ENCODE measurements at places on chromosomes 13 and 19.

DNA sequence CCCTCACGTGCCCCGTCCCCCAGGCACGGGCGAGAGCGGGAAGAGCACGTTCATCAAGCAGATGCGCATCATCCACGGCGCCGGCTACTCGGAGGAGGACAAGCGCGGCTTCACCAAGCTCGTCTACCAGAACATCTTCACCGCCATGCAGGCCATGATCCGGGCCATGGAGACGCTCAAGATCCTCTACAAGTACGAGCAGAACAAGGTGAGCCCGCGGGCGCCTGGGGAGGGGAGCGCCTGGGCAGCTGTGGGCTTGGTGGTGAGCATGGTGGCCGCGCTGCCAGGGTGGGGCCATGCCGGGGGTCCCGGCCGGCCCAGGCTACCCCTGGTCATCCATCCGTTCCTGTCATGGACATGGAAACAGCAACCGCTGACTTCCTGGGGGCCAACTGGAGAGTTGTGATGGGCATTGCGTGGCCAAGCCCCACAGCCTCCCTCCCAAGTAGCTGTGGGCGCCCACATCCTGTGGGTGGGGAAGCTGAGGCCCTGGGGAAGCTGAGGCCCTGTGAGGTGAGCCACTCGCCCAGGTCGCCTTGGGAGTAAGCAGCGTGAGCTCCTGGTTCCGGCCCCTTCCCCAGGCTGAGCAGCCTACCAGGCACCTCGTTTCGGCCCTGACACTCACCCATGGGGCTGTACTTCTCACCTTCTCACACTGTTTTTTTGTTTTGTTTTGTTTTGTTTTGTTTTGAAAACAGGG, 16.1 kb downstream of the GNA11 start:
- no peak for DNase-seq

GRCh38 chr13:98208606-98209005, 31.5 kb upstream of the RNF113B start:
- no peak for DNase-seq

GRCh38 chr19:1873524-1874473, 10.4 kb upstream of the KLF16 start:
- no peak for DNase-seq

DNA sequence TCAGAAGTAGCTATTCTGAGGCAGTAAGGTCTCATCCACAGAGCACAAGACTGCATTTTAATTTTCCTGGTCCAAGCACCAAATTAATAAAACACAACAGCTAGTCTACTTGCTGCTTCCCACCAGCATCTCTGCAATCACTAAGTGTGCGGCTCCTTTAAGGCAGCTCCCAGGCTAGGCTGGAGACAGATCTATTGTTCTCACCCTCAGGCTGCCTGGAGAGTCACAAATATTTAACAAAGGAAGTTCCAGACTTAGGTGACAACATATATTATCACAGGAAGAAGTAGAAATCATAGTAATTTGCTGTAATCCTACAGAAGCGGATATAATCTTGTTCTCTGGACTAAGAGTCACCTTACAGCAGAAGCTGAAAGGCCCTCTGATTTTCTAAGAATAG, 2.2 kb upstream of the EID2 start:
- no peak for DNase-seq

DNA sequence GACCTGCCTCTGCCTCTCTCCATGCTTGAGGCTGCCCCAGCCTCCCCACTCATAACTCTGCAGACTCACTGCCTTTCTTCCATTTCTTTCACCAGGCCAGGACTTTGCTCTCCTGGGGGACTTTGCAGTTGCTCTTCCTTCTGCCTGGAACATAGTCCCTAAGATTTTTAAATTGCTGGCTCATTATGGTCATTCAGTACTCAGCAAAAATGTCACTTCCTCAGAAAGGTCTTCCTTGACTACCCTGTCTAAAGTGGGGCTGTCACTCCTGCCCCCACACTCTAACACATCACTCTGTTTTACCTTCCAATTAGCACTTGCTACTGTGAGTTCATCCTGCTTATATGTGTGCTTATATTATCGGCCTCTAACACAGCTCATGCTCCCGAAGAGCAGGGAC, 618.2 kb downstream of the UQCRFS1 start:
- no peak for DNase-seq

DNA sequence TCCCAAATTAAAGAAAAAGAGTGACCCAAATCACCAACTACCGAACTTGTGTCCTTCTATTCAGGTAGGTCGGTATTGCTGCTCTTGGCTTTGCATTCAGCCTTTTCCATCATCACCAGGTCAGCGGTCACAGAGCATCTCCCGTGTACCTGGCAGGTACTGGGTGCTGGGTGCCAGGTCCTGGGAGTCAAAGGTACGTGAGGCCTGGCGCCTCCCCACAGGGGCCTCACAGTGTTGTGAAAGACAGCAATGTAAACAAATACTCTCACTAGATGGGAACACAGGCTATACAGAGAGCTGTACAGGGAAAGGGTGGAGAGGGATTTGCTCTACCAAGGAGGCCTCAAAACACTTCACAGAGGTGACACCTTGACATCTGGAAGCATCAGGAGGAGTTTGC, 86.7 kb downstream of the ZIC5 start:
- no peak for DNase-seq

DNA sequence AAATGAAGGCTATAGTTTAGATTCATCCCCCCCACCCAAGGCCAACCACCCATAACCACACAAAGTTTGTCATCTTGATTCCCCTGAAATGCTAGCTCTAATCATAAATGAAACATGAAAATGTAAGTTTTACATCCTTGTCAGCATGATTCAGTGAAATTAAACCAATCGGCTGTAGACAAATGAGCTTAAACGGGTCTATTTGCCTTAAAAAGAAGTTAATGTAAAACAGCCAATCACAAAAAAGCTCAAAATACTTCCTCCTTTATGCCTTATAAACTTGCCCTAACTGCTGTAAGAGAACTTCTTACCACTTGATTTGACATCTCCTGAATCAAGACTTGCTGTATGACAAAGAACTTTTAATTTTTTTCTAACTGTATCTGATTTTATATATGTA, 34.5 kb upstream of the MRI1 start:
- no peak for DNase-seq

DNA sequence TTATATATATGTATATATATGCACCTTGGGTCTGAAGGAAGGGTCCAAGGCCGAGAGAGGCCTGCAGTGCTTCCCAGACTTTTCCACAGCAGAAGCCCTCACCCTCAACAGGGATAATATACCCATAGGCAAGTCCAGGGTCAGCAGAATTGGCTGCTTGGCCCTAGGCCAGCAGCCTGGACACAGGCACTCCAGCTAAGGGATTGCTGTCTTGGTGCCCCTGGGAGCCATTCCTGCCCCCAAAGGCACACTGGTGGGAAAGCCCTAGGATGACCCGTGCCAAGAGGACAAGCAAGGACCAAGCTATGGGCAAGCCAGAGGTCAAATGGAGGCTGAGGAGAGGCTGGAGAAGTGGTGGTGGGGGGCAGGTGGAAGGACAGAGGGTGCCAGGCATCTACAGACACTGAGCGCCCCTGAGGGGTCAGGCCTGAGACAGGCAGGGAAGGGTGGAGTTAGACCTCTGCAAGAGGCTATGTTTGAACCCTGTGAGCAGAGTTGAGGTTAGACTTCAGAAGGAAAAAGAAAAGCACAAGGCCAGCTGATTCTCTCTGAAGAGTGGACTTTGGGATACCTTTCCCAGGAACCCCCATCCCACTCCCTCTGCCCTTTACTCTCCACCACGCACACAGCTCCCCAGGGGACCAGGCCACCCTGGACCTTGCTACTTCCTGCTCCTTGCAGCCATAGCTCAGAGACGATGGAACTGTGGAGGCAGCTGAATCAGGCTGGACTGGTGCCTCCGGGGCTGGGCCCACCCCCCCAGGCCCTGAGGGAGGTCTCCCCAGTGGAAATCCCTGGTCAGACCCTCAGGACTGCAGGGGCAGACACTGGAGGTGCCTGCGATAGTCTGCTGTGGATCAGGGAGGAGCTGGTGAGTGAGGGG, at the start of gene ERICH4:
ERICH4 (plus strand) TSS at position 684 of the 883 bp plus-strand sequence; CDS start at position 698, 14 bp downstream.
- DNase-seq = no peak

GRCh38 chr13:70812481-70812880, 704.2 kb upstream of the KLHL1 start:
- DNase-seq = no peak

DNA sequence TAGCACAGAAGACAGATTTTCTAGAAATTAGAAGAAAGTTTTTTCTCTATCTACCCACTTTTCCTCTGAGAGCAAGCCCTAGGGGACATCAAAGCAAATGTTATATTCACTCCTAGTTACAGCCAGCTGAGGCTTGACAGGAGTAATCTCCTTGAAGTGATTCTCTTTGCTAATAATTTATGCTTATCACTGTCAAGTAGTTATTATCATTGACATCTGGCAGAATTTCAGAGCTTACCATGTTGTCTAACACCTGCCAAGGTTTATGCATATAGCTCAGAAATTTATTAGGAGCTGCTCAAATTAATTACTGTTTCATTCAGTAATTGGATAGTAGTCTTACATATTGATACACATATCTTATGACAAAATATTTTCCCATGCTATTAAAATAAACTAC, 465.9 kb upstream of the ATXN8OS start:
- no peak for DNase-seq

GRCh38 chr19:6059988-6060599, 50.2 kb downstream of the RFX2 start:
- DNase-seq = no peak

GRCh38 chr19:33368074-33368864, 5.2 kb upstream of the CEBPG start:
- DNase-seq = no peak

- DNase-seq = no peak
These were observed 1054.5 kb downstream of the SLITRK1 start for GRCh38 chr13:82827724-82828123.

- DNase-seq = peak; percentile 95
These were observed at the start of gene GNG7 for GRCh38 chr19:2702170-2703076. GNG7 (minus strand) TSS chr19:2702694; CDS start chr19:2520688, 182,006 bp downstream.

GRCh38 chr19:4028334-4029246, 21.1 kb downstream of the PIAS4 start:
- DNase-seq = no peak

GRCh38 chr13:104295537-104295936, 1229.3 kb upstream of the SLC10A2 start:
- no peak for DNase-seq

DNA sequence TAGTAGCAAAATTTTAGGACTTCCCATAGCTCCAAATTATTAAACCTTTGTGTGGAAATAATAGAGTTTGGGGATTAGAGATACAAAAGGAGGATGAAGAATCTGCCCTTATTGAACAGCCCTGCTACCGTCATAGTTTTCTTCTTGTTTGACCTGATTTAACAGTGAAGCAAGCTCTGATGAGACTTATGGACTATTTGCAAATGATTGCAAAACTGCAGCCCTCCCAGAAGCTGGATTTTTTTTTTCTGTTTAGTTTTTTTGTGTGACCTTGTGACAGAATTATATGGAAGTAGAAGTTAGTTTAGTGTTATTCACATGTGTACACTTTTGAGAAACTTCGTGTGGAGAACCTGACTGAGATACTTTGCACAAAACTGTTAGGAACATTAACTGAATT, 267.8 kb downstream of the KCNRG start:
- DNase-seq = no peak

GRCh38 chr19:35741203-35741515, 1.1 kb downstream of the IGFLR1 start:
- no peak for DNase-seq

DNA sequence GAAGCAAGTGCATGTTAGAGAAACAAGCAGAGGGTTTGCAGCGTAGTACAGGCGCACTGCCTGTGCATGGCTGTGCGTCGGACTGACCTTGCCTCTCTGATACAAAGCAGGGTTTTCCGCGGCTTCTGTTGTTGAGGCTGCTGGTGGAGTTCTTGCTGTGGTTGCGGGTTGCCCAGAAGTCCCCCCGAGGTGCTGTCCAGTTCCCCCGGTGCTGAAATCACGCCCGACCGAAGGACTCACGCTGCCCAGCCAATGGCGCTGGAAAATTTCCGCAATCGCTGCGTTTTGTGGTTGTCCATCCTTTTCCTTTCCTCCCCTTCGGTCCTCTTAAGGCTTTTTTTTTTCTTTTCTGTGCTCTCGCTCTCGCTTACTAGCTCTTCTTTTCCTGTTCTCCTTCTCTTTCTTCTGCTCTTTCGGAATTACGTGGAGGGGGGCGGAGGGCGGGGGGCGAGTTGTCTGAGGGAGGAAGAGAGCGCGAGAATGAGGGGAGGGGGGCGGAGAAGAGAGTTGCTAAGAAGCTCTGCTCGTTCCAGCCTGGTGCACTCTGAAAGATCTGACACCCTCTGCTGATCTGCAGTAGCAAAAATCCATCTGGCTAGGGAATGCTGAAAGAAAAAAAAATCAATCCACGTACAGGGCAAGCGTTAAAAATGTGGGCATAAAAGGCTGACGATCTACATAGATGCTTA, at the start of gene SLITRK1:
SLITRK1 (minus strand) TSS at position 558 of the 689 bp plus-strand sequence. CDS start 967 bp downstream, outside the sequence.
- DNase-seq = no peak

DNA sequence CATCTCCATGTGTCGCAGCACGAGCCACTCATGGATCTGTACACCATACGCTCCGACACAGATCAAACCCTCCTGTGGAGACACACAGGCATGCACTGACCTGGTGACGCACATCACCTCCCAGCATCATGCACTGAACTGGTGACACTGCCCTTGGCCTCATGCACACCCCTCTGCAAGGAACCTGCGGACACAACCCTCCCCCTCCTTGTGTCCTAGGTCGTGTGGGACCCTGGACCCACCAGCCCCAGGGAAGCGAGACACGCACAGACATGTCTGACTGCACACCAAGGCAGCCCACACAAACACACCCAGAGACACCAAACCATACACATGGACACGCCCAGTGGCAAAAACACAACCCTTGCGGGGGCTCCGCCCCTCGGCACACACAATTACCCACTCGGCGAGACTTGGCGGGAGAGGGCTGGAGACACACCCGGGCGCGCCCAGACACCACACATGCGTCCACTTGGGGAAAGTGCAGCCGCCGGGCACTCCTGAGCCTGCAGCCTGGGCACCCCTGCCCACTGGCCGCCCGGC, 2.0 kb upstream of the KCNN4 start:
- peak; percentile 34 for DNase-seq

DNA sequence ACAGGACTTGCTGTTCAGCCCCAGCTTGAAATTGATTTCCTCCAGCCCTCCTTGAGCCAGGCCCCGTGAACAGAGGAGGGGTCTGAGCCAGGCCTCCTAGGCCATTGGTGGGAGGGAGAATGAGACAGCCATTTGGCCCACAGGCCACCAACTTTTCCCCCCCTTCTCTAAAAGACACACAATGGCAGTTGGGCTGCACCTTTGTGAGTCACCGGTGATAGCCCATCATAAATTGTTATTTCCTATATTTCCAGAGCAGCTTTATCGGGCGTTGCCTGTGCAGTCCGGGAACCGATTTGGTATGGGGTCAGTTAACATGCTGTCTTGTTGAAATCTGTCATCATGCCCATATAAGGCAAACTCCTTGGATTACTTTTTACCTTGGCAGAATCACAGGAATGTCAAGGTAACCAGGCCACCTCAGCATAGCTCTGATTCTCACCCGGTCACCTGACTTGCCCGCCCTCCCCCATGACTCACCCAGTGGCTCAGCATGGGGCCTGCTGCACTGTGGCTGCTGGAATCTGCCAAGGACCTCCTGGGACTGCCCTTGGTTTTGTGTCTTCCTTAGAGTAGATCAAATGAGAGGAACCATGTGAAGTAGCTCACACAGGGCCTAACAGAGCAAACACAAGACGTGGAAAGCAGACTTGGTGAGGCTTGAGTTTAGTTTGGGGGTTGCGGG, 36.1 kb downstream of the ACTN4 start:
- peak; percentile 63 for DNase-seq

GRCh38 chr19:35144600-35145436, 1.8 kb downstream of the FXYD7 start:
- peak; percentile 29 for DNase-seq

Measured in CD4-positive, alpha-beta T cell treated with Interferon gamma for 1 hour (primary cell).